CD4-positive, alpha-beta T cell treated with Interleukin-6 at 100 ng/mL for 8 hours (primary cell): ENCODE measurements at places on chromosomes 13 and 19.

DNA sequence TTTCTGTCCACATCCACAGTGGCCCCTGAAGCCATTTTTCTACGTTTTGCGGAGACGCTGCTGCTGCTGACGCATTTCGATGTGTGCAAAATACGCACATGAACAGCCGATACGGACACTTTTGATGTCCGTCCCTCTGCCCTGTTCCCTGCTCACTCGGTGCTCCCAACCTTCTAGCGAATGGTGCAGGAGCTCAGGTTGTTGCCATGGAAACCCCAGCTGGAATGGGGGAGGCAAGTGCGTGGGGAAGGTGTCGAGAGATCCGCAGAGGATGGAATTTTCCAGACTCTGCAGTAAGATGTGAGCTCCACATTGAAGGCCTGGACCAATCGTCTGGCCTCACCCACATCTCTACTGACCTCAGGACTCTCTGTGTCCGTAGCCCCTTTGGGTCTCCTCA, 109.2 kb upstream of the USP29 start:
- DNase-seq, result no peak

GRCh38 chr13:113742000-113742441, 17.0 kb upstream of the TMEM255B start:
- no peak for DNase-seq

- DNase-seq, result no peak
Observed at GRCh38 chr19:44607049-44607448, 6.3 kb upstream of the IGSF23 start.

DNA sequence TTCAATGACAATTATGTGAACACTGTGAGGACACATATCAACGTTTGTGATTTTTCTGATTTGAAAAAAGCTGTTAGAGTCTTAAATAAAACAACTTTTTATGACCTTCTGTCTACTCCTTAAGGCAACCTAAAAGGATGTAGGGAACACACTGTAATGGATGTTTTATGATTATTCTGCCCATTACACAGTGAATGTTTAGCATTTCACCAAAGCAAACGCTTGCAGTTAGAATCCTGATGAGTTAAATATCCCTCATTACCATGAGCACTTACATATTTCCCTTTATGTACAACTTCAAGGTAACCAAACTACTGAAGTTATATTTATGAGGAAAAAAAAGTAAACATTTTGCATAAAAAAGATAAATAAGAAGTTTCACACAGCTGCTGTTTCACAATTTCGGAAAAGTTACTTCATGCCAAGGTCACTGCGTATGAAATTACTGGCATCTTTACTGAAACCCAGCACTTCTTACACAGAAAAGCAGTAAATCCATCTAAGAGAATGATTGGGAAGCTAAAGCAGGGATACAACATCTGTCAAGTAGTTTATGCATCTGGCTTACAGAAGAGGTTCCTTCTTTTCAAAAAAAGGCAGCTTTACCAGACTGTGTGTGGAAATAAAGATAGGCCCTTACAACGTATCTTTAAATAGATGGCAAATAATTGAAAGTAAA, 733.7 kb upstream of the ATXN8OS start:
- DNase-seq, result no peak

DNA sequence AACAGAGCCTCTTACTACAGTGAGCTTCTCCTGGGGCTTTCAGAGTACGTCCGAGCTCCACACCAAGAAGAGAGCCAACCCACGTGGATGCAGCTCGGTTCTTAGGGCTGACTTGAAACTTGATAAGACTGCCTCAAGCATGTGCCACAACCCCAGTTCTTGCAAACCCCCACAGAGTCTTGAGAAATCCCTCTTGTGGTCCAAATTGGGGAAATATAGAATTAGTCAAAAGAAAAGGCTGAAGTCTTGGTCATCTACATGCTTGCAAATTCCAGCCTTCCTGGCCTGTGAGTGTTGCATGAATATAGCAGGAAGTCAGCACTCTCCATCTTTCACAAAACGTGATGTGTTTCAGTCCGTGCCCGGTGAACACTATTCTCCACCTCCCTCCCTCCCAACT, 95.2 kb downstream of the GGACT start:
- DNase-seq, result no peak

DNA sequence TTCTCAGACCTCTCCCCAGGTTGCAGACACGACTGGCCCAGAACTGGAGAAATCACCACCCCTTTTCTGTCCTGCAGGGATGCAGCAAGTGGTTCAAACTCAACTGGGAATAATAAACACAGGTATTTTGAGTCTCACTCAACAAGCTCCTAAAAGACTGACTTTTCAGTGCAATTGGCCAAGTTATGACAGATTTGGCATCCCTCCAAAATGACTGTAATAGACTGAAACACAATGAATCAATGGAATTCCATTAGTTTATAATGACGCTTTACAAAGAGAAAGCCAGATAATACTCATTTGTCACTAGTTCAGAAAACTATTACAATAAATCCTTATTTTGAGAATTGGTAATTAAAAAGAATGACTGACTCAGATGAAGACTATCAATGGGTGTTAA, 38.1 kb downstream of the MIPEP start:
- no peak for DNase-seq

- DNase-seq, result peak; percentile 100
Observed at GRCh38 chr19:55654323-55654867, 440 bp upstream of the U2AF2 start.
